Pons (tissue), 1 donor: ENCODE measurements at places on chromosomes 7 and 10.
A peak's percentile ranks its signal among the peaks of the same experiment; 100 is the strongest.

DNA sequence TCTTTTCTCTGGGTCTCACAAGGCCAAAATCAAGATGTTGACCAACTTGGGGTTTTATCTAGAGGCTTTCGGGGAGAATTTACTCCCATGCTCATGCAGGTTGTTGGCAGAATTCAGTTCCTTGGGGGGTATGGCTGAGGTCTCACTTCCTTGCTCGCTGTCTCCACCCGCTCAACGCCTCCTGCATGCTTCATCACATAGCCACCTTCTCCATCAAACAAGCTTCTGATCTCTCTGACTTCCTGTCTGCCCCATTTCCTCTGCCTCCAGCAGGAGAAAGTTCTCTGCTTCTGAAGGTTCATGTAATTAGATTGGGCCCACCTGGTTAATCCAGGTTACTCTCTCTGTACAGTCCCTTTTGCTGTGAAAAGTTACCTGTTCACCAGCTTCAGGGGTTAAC lies 179.1 kb upstream of the FZD1 start:
- no peak for DNase-seq

DNA sequence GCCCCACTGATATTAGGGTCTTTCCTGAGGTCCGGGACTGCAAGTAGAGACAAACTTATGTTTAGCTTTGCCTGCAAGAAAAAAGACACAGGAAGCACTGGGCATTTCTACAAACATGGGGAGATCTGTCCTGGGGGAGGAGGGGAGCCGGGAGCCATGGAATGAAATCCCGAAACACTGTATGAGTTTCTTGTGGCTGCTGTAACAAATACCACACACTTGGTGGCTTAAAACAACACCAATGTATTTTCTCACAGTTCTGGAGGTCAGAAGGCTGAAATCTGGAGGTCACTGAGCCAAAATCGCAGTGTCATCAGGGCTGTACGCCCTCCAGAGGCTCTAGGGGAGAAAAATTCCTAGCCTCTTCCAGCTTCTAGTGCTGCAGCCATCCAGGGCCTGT lies 114.0 kb upstream of the CHST15 start:
- no peak for DNase-seq

DNA sequence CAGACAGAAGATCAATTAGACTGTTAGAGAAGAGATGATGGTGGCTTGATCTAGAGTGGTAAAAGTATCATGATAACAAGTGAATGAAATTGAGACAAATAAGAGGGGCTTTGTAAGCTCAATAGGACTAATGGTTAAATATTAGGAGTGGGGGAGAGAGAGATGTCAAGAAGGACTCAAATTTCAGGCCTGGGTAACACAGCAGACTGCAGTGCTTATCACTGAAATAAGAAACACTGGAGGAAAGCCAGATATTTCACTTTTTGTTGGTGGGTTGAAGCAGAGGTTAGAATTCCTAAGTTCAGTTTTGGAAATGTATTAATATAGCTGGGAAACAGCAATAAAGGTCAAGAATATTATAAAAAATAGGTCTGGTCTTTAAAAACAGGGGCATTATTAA lies 74.6 kb downstream of the ORC5 start:
- no peak for DNase-seq

GRCh38 chr7:27510541-27510940 lies 152.1 kb downstream of the HIBADH start:
- no peak for DNase-seq

DNA sequence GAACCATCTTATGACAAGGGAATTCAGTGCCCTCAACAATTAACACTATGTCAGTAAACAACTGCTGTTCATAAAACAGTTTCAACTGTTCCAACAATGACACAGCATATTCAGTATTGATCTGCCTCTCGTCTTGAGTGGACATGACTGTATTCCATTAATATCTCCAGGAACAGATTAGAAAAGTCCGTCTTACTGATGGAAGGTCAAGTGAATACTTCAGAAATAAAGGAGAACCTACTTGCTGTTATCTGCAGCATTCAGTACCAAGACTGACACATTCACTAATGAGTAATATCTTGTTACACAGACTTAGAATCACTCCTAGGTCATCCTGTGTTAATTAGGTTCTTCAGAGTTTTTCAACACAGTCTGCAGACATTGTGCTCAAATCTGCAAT lies 12.1 kb downstream of the KBTBD2 start:
- DNase-seq, result peak; percentile 47

DNA sequence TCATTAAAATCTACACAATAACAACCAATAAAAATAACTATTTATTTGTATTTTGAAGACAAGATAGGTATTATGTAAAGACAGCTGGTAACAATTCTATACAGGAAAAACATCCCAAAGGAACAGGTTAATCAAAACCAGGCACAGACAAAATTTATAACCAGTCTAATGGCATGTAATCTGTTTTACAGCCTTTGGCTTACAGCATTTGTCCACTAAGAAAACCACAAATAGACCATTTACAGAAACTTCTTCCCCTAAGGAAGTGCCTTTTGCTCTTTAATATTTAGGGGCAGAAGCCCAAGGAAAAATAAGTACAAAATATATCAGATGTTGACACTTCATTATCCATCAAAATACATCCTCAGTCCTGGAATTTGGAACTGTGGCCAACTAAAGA lies 65.0 kb downstream of the SVIL start:
- no peak for DNase-seq

GRCh38 chr7:133109816-133110215 lies 27.9 kb upstream of the CHCHD3 start:
- DNase-seq, result no peak

- peak; percentile 31 for DNase-seq
These were observed 26.7 kb downstream of the MICALL2 start for GRCh38 chr7:1432411-1433082.

DNA sequence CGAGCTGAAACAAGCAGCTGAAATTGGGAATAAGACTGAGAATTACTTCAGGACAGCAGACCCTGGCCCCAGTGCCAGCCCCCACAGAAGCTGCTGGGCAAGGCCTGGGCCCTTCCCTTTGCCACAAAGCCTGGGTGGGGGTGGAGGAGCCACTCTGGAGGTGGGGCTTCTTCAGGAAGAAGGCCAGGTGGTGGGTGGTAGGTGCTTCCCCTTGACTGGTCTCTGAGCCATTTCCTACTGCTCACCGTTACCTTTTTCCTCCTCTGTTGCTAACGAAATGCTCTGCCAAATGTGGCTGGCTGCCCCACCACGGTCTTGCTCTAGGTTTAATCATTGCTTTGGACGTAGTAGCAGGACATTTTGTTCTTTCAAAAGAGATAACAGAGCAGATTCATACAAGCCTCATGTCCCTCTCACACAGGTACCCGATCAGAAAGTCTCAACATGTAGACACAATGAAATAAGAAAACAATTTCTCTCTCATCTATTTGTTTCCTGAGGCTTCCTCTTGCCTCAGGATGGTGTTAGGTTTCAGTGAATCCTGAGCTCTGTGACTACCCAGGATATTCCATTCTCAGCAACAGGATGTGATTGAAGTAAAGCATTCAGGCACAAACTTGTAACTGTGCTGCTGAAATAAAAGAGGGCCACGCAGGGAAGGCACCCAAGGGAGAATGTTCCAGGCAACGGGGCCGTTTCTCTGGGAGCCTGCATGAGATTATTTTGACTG lies 66.5 kb downstream of the WDR11 start:
- no peak for DNase-seq

- DNase-seq, result peak; percentile 66
These were observed 47.6 kb downstream of the STEAP1B start for GRCh38 chr7:22452142-22452959.

GRCh38 chr10:96072674-96073073 lies 29.3 kb downstream of the CCNJ start:
- no peak for DNase-seq

- DNase-seq, result no peak
These were observed 75.0 kb downstream of the EEPD1 start for GRCh38 chr7:36228039-36228438.

DNA sequence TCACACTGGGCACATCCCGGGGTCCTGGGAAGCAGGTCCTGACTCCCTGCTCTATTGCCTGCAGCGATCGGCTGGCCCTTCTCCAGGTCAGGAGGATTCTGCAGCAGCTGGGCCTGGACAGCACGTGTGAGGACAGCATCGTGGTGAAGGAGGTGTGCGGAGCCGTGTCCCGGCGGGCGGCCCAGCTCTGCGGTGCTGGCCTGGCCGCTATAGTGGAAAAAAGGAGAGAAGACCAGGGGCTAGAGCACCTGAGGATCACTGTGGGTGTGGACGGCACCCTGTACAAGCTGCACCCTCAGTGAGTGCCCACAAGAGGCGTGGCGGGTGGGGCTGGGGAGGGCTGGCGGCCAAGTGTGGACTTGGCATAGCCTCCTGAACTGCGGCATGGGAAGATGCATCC lies 12.8 kb upstream of the HK1 start:
- no peak for DNase-seq

DNA sequence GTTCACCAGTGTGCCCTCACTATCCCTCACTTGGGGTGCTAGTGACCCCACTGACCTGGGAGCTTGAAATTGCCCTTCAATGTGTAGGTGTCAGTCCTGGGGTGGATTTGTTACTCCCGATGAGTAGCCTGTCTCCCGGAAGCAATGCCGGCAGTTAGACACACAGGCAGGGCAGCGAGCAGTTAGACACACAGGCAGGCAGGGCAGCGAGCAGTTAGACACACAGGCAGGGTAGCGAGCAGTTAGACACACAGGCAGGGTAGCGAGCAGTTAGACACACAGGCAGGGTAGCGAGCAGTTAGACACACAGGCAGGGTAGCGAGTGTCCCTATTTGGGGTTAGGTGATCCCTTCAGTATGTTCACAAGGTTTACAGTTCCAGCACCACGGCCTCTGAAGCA lies 44.0 kb downstream of the VWA2 start:
- DNase-seq, result no peak

GRCh38 chr7:24212073-24212472 lies 71.9 kb upstream of the NPY start:
- DNase-seq, result no peak

DNA sequence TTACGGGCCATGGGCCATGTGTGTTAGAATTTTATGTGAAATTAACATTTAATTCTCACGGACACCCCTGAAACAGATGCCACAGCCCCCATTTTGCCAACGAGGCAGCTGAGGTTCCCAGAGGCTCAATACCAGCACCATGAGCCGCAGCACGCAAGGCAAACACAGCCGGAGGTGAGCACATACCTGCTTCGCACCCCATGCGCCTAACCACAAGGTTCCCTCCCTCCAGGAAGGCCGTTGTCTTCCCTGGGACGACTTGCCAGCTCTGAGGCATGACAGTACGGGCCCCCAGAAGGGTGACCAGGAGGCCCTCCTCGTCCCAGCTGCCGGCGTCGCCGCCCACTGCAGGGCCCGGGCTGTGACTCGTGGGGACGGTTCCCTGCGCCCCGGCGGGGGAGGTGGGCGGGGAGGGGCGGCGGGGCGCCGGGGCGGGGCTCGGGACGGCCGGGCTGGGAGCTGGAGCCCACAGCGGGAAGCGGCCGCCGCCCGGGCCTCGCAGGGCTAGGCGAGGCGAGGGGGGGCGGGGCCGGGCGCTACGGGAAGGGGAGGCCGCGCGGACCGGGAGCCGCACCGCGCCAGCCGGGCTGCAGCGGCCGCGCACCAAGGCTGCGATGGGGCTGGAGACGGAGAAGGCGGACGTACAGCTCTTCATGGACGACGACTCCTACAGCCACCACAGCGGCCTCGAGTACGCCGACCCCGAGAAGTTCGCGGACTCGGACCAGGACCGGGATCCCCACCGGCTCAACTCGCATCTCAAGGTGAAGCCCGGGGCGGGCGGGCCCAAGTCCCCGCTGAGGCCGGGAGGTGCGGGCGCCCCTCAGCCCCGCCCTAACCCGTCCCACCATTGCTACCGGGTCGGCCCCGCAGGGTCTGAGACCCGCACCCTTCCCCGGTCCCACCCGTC lies at the start of gene CAV2:
CAV2 (plus strand) TSS at position 571 of the 910 bp plus-strand sequence; CDS start at position 615, 44 bp downstream.
- no peak for DNase-seq

GRCh38 chr10:131048606-131049005 lies 262.9 kb downstream of the TCERG1L start:
- DNase-seq, result no peak

DNA sequence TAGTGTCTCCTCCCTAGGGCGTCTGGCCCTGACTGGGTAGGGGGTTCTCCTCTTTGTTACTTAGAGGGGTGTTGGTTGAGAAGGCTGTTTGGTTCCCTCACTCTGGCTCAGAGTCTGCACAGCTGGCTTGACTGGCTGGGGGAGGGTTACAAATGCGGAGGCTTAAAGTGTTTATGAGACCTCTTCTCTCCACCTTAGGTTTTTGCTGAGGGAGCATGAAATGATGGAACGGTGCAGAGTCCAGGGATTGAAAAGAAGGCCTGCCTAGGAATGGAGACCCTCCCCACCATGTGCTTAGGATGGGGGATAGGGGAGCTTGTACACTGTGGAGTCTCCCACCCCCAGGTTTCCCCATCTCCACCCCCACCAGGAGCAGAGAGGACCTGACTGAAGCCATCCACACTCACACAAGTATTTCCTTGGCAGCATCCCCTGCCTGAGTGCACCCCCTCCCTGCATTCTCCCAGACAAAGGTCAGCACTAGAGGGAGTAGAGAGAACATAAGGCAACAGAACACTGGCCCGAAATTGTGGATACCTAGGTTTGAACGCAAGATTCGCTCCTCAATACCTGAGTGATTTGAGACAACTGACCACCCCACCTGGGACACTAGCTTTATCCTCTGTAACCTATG lies 1.7 kb upstream of the LDB1 start:
- peak; percentile 34 for DNase-seq

- peak; percentile 80 for DNase-seq
These were observed 404.2 kb downstream of the THSD7A start for GRCh38 chr7:11427686-11428273.
